ENCODE measurements at places on chromosomes 6 and 20.

GRCh38 chr6:135774006-135774405, 77.5 kb upstream of the PDE7B start:
- no peak for DNase-seq

GRCh38 chr6:24882295-24882694, 53.5 kb downstream of the RIPOR2 start:
- no peak for DNase-seq

DNA sequence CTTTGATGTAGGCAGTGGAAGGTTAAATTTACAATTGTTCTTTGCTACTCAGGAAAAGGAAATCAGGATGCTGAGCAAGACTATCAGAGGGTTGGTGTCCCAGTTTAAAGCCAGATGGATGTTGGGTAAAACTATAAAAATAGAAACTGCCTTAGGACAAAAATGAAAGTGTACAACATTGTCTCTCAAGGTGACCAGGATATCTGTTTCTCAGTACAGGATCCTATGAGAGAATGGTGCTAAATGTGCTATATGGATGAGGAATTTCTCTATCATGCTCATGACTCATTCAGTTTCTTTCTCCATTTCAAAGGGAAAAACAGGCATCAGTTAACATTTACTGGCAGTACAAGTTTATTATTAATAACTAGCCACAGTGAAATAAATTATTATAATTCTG, 534.2 kb upstream of the GJE1 start:
- no peak for DNase-seq

DNA sequence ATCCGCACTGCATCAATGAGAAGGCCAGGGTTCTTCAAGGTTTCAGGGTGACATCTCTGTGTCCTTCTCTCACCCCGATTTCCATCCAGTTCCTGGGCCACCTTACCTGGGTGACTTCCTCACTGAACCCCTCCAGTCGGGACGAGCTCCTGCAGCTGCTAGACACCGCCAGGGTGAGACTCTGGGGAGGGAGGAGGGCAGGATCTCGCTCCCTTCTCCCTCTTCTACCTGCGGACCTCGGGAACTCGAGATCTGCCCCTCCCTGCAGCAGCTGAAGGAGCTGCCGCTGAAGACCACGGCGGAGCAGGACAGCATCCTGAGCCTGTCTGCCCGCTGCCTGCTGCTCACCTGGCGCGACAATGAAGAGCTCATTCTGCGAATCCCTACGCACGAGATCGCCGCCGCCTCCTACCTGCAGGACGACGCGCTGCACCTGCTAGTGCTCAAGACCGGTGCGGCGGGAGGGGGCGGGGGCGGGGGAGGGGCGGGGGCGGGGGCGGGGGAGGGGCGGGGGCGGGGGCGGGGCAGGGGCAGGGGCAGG, 7.5 kb downstream of the CCM2L start:
- DNase-seq: peak; percentile 27

DNA sequence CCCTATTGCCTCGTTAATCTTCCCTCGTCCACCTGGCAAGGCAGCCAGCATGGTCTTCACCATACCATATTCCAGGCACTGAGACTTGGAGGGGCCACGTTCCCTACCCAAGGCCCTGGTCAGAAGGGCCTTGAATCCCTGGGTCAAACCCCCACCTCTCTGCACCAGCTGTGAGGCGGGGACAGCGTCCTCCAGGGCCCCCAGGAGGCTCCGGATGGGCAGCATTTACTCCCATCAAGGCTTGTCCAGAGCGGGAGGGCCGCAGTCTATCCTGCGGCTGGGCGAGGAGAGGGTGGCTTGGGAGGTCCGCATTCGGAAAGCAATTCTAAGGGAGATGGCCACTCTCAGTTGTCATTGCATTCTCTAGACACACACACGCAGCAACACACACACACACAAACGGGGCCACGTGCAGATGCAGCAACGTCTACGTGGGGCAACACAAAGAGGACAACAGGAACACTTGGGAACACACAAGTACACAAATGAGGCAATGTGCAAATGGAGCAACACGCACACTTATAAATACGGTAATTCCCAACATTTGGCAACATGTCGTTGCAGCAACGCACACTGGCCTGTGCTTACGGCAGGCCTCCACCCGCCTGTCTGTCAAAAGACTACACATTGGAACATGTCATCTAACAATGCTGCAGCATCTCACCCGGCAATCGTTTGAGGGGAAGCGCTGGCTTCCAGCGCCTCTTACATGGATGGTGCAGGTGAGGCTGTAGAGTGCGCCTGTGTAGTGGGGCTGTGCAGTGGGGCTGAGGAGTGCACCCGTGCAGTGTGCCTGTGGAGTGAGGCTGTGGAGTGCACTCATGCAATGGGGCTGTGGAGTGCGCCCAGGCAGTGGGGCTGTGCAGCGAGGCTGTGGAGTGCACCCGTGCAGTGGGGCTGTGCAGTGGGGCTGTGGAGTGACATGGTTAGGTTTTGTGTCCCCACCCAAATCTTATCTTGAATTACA, 12.9 kb upstream of the NTSR1 start:
- DNase-seq: no peak

Data from stimulated activated CD4-positive, alpha-beta T cell treated with anti-CD3 and anti-CD28 coated beads, Interleukin-2, amount 100 ng/mL, for 4 hours (primary cell).